Thyroid gland (tissue), 4 donors: ENCODE measurements at places on chromosomes 3 and 15. TPM values are rescaled to one million over a fixed set of nuclear protein-coding genes. Genes with fewer than 3 reads are reported as not detected.

DNA sequence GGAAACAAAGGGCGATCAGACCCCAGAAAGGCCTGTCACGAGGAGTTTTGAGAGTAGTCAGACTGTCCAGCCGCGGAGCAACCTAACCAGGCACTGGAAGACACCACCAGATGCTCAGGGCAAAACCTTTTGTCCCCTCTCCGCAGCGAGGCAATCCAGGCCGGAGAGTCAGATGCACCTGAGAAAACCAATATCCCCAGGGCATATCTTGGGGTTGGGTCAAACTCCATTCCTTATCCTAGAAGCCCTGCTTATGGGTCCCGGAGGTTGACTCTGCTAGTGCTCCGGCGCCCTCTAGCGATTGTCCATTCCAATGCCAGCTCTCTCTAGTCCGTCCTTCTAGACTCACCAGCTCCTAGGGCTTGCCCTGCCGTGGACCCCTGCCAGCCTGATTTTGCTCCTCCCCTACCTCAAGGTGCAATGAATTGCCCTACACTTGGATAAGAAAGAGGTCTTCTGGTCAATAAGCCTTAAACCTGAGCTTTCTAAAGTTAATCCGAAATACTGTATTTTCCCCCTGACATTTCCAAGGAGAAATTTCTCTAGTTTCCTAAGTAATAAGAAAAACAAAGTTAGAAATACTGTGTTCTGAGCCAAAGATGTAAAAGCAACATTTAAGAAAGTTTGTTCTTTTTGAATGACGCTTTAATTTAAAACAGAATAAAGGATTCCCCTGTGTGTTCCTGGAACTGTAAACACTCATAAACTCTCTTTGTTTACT, 5.5 kb downstream of the CPNE4 start:
- H3K36me3 ChIP-seq = no peaks in the 10 kb centered on the region
- H3K4me1 ChIP-seq = no peaks in the 10 kb centered on the region
- H3K27me3 ChIP-seq = no peaks in the 10 kb centered on the region
- peak; percentile 93 for DNase-seq
- H3K4me3 ChIP-seq = no peak overlapping the region

- H3K4me1 ChIP-seq = no peaks in the 10 kb centered on the region
- no peaks in the 10 kb centered on the region for H3K27me3 ChIP-seq
- no peaks in the 10 kb centered on the region for H3K36me3 ChIP-seq
- DNase-seq = no peak
- H3K4me3 ChIP-seq = no peak overlapping the region
- H3K27ac ChIP-seq = no peak overlapping the region
Observed at GRCh38 chr3:113064183-113064582, 73.4 kb downstream of the GTPBP8 start.

- DNase-seq = peak; percentile 76
- H3K4me3 ChIP-seq = no peak overlapping the region
- H3K27me3 ChIP-seq = no peaks in the 10 kb centered on the region
- H3K27ac ChIP-seq = no peak overlapping the region
- no peaks in the 10 kb centered on the region for H3K36me3 ChIP-seq
Observed at GRCh38 chr15:59247364-59247763, 40.7 kb downstream of the LDHAL6B start.

The KLF15 gene
- total RNA-seq = 24.1 TPM

The GOLGA6L10 gene
- 2.7 TPM for total RNA-seq

GRCh38 chr3:174444391-174444790, 414.7 kb upstream of the NAALADL2 start:
- no peaks in the 10 kb centered on the region for H3K27me3 ChIP-seq
- no peak for DNase-seq
- H3K36me3 ChIP-seq = no peaks in the 10 kb centered on the region
- peaks cover 3% of the 10 kb centered on the region for H3K4me1 ChIP-seq
- H3K27ac ChIP-seq = no peak overlapping the region

The SH2D7 gene
- not detected for total RNA-seq

The TTLL13 gene
- total RNA-seq = not detected

The STXBP5L gene
- total RNA-seq = 24.9 TPM

The CCR1 gene
- 1.4 TPM for total RNA-seq

The CISH gene
- 52.7 TPM for total RNA-seq

GRCh38 chr3:179373938-179374337, 26.4 kb downstream of the MFN1 start:
- H3K36me3 ChIP-seq = peaks cover 18% of the 10 kb centered on the region
- no peak for DNase-seq

DNA sequence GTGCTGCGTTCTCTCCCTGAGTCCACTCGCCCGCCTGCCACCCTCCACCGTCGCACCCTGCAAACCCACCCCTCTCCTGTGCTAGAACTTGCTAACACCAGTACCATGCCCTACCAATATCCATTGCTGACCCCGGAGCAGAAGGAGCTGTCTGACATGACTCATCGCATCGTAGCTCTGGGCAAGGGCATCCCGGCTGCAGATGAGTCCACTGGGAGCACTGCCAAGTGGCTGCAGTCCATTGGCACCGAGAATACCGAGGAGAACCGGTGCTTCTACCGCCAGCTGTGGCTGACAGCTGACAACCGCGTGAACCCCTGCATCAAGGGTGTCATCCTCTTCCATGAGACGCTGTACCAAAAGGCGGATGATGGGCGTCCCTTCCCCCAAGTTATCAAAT, 4.9 kb upstream of the ALAS1 start:
- no peaks in the 10 kb centered on the region for H3K27me3 ChIP-seq
- no peak overlapping the region for H3K27ac ChIP-seq
- DNase-seq = peak; percentile 61
- H3K36me3 ChIP-seq = no peaks in the 10 kb centered on the region
- no peak overlapping the region for H3K4me3 ChIP-seq
- H3K4me1 ChIP-seq = peaks cover 51% of the 10 kb centered on the region

The PIAS1 gene
- total RNA-seq = 202 TPM

GRCh38 chr15:74571191-74571590, 30.2 kb downstream of the ARID3B start:
- H3K4me3 ChIP-seq = no peak overlapping the region
- H3K27me3 ChIP-seq = no peaks in the 10 kb centered on the region

The GOLGA6L26 gene
- not detected for total RNA-seq

The SLC2A2 gene
- not detected for total RNA-seq

The ZMYND10 gene
- total RNA-seq = 3.6 TPM

The COL7A1 gene
- total RNA-seq = 0.34 TPM

The RASL12 gene
- 12.5 TPM for total RNA-seq

- H3K4me1 ChIP-seq = no peaks in the 10 kb centered on the region
- H3K27ac ChIP-seq = no peak overlapping the region
- DNase-seq = no peak
- no peaks in the 10 kb centered on the region for H3K27me3 ChIP-seq
- no peaks in the 10 kb centered on the region for H3K36me3 ChIP-seq
- H3K4me3 ChIP-seq = no peak overlapping the region
Observed at GRCh38 chr3:38152609-38153008, 12.7 kb upstream of the OXSR1 start.

The BUB1B gene
- 0.20 TPM for total RNA-seq

GRCh38 chr3:43644443-43644842, 22.6 kb upstream of the ANO10 start:
- no peak overlapping the region for H3K4me3 ChIP-seq
- H3K36me3 ChIP-seq = no peaks in the 10 kb centered on the region
- peak; percentile 3 for DNase-seq

DNA sequence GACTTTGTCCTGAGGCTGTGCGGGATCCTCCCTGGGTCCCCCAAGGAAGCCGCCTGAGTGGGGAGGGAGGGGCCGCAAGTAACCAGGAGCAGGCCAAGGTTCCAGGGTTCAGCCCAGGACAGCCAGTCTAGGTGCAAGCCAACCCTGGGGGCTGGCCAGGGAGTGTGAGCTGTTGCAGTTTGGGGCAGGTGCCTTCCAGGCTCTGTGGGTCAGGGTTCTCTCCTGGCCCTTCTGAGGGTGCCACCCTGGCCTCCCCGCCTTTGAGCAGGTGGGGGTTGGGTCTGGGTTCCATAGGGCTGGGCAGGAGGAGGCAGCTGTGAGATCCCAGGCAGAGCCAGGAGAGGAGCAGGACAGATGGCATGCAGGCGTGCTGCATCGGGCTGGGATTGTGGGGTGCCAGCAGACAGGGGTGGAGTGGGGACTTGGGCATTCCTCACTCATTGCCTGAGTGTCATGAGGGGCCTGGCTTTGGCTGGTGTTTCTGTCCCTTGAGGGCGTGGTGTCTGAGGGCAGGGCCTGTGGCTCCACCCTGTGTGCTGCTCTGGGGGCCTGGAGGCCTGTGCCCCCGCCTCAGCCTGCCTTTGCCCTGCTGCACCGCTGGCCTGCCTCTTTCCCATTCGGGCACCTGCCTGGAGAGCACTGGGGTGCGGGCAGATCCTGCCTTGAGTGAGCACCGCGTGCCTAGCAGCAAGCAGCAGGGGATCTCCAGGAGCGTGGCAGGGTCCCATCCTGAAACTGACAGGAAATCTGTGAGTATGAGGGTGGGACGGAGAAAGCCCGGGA, 18.4 kb downstream of the KLF13 start:
- H3K4me3 ChIP-seq = no peak overlapping the region
- peak overlapping the region; percentile 86 for H3K27ac ChIP-seq
- H3K36me3 ChIP-seq = no peaks in the 10 kb centered on the region
- H3K27me3 ChIP-seq = no peaks in the 10 kb centered on the region
- peak; percentile 29 for DNase-seq

GRCh38 chr15:46682969-46683791, 1034.1 kb upstream of the SEMA6D start:
- no peaks in the 10 kb centered on the region for H3K4me1 ChIP-seq
- H3K27me3 ChIP-seq = no peaks in the 10 kb centered on the region
- no peak overlapping the region for H3K27ac ChIP-seq

- no peaks in the 10 kb centered on the region for H3K36me3 ChIP-seq
- H3K27me3 ChIP-seq = no peaks in the 10 kb centered on the region
- no peak overlapping the region for H3K4me3 ChIP-seq
- H3K4me1 ChIP-seq = no peaks in the 10 kb centered on the region
- no peak overlapping the region for H3K27ac ChIP-seq
Observed at GRCh38 chr3:178063461-178063860, 472.8 kb upstream of the KCNMB2 start.

- H3K27me3 ChIP-seq = no peaks in the 10 kb centered on the region
- no peaks in the 10 kb centered on the region for H3K4me1 ChIP-seq
- H3K27ac ChIP-seq = no peak overlapping the region
- no peak overlapping the region for H3K4me3 ChIP-seq
- no peak for DNase-seq
- H3K36me3 ChIP-seq = no peaks in the 10 kb centered on the region
Observed at GRCh38 chr3:160987982-160988964, 116.9 kb downstream of the B3GALNT1 start.
